ENCODE measurements at places on chromosomes 7 and 10.
A peak's percentile ranks its signal among the peaks of the same experiment; 100 is the strongest.

- DNase-seq: peak; percentile 27
Observed at GRCh38 chr7:75915416-75916156, 631 bp downstream of the POR start.

DNA sequence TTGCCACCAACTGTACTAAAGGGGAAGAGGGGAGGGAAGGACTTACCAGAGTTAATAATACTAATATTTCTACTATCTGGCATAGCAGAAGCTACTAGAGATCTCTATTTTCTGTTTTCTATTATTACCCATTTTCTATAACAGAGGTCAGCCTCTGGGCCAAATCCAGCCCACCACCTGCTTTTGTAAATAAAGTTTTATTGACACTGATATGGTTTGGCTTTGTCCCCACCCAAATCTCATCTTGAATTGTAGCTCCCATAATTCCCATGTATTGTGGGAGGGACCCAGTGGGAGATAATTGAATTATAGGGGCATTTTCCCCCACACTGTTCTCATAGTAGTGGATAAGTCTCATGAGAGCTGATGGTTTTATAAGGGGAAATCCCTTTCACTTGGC, 45.9 kb upstream of the CUL1 start:
- DNase-seq: no peak

DNA sequence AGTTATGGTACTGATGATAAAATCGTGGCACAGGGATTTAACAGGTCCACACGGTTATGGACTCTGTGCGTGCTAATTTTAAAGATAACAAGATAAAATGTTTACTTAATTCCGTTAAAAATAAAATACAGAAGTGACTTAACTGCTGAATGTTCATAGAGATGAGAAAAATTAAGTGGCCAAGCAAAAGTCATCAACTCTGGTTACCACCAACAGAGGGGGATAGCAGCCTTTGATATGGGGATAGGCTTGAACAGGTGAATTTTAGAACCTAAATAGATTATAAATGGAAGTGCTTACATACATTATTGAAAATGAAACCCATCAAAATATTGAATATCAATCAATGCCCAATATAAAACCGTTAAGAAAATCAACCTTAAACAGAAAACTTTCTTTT, 245.0 kb downstream of the WDR37 start:
- DNase-seq: no peak

DNA sequence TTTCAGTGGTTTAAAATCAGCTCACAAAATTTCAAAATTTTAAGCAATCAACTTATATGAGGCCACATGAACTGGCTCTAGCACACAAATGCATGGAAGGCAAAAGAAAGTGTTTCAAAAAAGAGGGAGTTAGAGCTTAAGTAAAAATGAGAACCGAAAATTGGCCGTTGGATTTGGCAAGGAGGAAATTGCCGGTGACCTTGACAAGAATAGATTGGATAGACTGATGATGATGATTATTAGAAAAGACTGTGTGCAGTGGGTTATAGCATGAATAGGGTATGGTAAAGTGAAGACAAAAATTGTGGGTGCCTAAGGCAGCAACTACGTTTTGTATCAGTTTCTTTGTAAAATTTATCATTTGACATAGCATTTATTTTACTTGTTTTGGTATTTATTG, 175.7 kb downstream of the SEMA3D start:
- DNase-seq: no peak

GRCh38 chr10:21990449-21990848, 13.1 kb downstream of the DNAJC1 start:
- no peak for DNase-seq

- peak; percentile 72 for DNase-seq
Observed at GRCh38 chr7:132825932-132826835, 249.9 kb upstream of the PLXNA4 start.

DNA sequence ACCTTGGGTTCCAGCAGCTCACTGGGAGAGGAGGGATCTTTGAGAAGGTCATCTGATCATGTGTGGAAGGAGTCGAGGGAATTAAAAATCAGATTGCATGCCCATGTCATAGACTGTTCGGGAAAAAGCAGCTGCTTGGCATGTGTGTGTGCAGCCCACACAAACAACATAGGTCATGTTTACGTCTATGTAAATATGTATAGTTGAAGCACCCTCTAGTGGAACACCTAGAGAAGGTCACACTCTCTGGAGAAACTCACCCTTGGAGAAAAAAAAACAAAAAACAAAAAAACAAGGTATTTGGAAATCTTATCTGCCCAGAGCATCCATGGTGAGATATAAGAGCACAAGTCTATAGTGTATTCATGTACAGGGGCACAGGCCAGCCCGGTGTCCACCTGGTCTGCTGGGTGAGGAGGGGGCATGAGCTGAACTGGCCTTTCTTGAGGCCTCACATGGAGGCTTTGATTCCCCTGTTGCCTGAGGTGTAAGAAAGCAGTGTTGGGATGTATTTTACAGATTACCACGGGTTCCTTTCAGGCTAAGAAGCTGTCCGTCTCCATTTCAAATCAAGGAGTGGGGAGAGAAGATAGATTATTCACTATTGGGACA, 98.0 kb downstream of the NPY start:
- DNase-seq: no peak

- DNase-seq: peak; percentile 30
Observed at GRCh38 chr7:122219253-122219865, 75.3 kb upstream of the AASS start.

DNA sequence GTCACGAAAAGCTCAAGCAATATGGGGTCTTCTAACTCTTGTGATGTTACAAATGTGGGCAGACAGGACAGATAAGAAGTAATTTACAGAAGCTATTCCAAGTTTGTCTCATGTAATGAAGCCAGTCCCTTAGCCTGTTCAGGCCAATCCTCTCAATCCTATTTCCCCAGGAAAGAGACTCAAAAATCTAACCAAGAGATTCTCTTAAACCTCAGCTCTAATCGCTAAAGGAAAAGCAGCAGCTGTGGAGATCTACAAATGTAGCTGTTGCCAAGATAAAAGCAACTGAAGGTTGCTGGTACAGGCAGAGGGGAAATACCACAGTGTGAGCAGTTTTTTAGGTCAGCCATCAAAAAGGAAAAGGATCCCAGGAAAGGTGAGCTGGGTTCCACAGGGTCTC, 39.3 kb downstream of the ANK3 start:
- DNase-seq: no peak

DNA sequence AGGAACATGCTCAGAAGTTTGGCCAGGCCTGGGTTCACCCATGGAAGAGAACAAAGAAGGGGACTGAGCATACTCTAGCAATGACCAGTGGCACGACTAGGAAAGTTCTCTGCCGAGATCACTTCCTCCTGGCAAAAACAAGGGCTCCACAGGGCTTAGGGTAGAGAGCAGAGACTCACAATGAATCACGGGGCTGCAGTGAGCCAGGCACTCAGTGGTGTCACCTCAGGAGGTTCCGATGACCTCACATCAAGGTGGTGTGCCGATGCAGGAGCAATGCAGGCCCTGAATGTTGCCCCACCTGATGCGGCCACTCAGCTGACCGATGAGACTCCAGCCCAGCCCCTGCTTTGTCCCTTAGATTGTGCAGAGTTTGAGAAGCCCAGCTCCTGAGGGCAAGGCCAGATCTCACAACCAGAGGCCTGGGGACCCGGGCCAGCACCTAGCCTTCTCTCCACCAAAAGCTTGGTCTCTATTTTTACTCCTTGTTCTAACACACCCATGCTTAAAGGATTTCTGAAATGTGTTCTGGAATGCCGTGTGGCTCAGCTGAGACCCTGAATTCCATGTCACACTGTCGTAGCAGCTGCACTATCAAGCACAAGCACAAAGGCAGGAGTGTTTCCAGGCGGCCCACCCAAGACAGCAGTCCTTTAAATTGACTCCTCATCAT, 60.9 kb downstream of the COBL start:
- DNase-seq: peak; percentile 62

- no peak for DNase-seq
Observed at GRCh38 chr10:67200913-67201564, 275.2 kb downstream of the LRRTM3 start.

- no peak for DNase-seq
Observed at GRCh38 chr7:159147687-159148086, 3.0 kb upstream of the VIPR2 start.

DNA sequence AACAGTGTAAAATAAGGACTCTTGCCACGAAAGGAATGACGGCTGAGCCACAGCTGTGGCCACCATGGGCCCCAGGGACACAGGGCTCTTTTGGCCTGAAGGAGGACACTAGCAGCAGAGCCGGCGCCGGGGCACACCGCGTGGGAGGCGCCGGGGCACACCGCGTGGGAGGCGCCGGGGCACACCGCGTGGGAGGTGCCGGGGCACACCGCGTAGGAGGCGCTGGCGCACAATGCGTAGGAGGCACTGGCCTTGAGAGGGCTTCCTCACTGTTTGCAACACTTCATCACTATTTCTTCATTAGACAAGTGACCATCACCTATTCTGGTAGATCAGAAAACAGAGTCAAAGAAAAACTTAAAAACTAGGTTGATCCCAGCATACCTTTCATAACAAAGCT, 23.4 kb downstream of the ESYT2 start:
- no peak for DNase-seq

GRCh38 chr10:104268713-104269645, at the start of gene GSTO2:
TSS of gene GSTO2 (plus strand) at chr10:104269184. CDS start at chr10:104274916, 5,732 bp downstream.
- DNase-seq: peak; percentile 99

DNA sequence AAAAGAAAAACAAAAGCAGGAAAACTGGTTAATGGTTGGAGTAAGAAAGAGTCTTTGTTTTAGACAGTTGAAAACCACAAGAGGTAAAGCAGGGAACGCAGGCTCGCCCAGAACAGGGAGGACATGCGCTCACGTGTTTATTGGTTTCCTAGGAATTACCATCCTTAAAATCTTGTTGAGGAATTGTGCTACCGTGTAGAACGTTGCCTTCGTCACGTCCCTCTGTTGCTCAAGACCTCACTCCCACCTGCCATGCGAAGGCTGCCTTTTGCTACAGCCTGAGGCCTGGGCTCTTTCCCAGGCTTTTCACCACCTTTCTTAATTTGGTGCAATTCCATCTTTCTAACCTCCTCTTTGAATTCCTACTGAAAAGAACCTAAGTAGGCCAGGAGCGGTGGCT, 61.6 kb upstream of the CAMK1D start:
- DNase-seq: no peak

DNA sequence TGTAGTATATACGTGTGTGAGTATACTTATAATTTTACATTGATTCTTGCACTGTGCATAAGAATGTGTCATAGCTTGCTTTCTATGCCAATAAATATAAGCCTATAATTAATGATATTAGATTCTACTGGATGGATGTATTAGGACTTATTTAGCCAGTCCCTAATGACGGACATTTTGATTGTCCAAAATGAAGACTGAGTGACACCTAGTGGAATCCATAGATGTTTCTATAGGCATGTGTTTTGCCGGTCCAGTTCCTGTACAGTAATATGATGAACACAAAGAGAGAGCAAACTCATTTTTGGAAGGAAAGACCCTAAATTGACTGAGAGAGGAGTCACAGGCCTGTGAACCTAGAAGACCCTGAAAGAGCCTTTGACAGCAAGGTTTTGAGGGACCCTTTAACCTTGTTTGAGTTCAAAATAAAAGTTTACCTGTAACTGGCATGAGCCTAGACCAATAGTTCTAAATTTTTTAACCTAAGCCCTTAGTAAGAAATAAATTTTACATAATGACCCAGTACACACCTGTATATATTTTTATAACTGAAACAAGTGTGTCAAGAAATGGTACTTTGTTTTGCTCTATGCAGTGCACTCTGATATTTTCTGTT, 42.4 kb upstream of the AGBL3 start:
- DNase-seq: peak; percentile 63

- no peak for DNase-seq
Observed at GRCh38 chr7:75055830-75056772, 17.5 kb downstream of the RCC1L start.

GRCh38 chr7:139718859-139719258, 58.9 kb downstream of the HIPK2 start:
- DNase-seq: no peak

GRCh38 chr10:48813291-48813690, 126.3 kb downstream of the LRRC18 start:
- no peak for DNase-seq

GRCh38 chr7:100370303-100370702, 3.0 kb upstream of the PILRA start:
- no peak for DNase-seq

- DNase-seq: no peak
Observed at GRCh38 chr7:143846692-143847091, 55.3 kb downstream of the TCAF1 start.

GRCh38 chr7:139626817-139627216, 103.3 kb downstream of the CLEC2L start:
- DNase-seq: no peak

GRCh38 chr10:69974551-69975155, 78.0 kb upstream of the MACROH2A2 start:
- DNase-seq: no peak

DNA sequence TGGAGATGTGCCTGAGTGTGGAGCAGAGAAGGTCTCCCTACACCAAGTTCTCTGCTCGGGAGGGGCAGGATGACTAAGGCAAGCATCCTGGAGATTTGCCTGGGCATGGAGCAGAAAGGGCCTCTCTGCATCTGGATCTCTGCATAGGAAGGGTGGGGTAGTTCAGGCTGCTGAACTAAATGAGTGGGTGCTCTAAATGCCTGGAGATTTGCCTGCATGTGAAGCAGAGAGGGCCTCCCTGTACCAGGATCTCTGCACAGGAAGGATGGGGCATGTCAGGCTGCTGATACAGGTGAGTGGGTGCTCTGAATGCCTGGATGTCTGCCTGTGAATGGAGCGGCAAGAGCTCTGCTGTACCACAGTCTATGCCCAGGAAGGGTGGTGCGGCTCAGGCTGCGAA, 680.7 kb downstream of the SUGCT start:
- DNase-seq: no peak

- no peak for DNase-seq
Observed at GRCh38 chr7:27165089-27165995, at the start of gene HOXA9. TSS of gene HOXA9 (minus strand) at chr7:27165537. CDS start at chr7:27165457, 80 bp downstream.

DNA sequence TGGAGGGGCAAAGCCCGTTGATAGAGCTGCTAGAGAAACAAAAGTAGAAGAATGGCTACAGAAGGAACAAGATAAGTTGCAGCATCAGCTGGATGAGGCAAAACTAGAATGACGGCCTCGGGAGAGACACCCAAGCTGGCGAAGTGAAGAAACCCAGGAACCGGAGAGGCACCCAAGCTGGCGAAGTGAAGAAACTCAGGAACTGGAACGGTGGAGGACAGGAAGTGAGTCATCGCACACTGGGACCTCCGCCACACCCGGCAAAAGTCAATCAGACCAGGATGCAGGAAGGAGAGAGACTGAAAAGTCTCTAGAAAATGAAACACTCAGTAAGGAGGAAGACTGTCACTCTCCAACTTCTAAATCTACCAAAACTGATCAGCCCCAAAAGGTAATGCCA, 133.0 kb upstream of the NEBL start:
- no peak for DNase-seq

DNA sequence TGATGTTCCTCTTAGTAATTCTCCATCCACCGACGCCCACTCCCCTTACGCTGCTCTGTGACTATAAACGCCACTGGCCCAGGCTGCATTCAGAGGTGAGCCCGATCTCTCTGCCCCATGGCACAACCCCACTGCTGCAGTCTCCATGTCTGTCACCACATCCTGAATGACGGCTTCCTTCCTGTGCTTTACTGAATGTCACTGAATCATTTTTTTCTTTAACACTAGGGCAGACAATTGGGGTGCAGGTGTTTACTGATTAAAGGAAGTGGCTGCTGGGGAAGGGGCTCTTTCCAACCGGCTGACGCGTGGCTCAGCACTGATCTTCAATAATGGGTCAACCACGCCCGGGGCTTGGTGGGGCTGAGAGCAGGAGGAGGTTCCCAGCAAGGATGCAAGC, 208.3 kb downstream of the USP6NL start:
- DNase-seq: no peak
